ENCODE measurements at places on chromosomes 12 and 14.

- no peak for DNase-seq
Observed at GRCh38 chr14:105479431-105480158, 5.0 kb downstream of the CRIP2 start.

DNA sequence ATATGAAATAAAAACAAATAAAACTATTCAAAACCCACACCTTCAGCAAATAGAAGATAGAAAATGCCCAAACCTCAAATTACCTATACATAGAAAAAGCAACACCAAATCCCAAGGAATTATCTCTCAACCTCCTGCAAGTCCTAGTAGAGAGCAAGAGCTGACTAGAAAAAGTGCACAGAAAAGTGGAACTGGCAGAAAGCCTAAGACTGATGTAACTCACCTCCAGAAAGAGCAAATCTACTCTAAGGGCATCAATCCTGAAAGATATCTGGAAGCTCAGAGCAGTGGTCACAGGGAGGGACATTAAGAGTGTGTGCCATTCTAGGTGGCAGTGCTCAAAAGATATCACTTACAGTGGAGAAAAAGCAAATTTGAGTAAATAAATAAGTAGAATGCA lies 62.1 kb upstream of the PLEKHG7 start:
- no peak for DNase-seq

GRCh38 chr12:69851976-69852375 lies 26.9 kb downstream of the MYRFL start:
- no peak for DNase-seq

DNA sequence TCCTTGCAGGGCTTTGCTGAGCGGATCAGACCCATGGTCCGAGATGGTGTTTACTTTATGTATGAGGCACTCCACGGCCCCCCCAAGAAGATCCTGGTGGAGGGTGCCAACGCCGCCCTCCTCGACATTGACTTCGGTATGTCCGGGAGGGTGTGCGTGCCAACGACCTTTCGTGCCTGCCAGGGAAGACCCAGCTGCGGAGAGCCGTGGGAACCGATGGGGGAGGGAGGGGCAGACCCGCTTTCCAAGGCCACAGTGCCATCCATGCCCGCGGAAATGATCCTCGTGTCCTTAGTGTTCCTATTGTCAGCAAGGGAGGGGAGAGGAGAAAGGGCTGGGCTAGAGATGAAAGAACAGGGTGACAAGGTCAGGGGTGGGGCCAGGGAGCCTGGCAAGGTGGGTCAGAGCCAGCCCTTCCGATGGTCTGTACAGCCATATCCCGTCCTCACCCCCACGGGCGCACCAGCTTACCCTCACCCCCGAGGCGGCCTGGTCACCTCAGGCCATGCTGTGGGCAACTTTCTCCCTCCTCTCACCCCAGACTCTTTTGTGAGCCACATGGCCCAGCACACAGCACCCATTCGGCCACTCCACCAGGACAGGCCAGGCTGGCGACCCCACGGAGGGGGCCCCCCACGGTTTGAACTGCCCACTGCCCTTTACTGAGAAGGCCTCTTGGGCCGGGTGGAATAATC lies 11.7 kb upstream of the SIVA1 start:
- DNase-seq = no peak

DNA sequence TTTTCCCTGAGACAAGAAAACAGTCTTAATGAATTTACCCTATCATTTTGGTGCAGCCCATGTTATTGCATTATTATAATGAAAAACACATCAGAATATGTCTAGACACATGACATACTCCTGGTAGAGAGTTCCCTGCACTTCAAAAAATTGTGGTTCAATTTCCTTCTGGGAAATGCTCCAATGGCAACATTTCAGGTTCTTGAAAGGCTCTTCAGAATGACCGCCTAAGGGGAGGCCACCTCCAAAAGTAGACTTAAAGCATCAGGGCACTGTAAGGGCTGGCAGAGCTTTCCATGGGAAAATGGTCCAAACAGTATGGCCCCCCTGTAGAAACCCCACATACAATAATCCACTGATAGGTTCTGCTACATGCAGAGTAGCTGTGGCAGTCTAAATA lies 110.7 kb downstream of the SLC25A21 start:
- no peak for DNase-seq

DNA sequence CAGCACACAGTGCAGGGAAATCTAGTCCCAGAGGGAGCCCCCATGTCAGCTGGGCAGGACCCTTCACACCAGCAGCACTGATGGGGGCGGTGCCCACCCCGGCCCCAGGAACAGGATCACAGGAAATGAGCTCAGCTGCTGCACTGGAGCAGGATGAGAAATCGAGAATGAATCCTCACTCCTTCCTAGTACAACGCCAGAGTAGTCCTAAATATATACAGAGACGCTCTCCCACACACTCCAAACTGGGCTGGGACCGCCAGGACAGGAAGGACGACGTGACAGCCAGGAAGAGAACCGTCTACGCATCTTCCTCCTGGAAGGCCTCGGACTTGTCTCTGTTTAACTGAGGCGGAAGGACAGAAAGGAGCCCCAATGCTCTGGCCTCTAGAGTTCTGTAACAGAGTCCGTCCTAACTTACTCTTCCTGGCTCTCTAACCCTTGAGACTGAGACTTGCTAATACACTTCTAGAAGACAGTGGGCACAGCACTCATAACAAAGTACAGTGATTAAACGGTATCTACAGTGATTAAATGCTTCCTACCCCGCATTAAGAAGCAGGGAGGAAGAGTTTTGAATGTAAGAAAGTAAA lies 33.4 kb downstream of the CDC42BPB start:
- no peak for DNase-seq

DNA sequence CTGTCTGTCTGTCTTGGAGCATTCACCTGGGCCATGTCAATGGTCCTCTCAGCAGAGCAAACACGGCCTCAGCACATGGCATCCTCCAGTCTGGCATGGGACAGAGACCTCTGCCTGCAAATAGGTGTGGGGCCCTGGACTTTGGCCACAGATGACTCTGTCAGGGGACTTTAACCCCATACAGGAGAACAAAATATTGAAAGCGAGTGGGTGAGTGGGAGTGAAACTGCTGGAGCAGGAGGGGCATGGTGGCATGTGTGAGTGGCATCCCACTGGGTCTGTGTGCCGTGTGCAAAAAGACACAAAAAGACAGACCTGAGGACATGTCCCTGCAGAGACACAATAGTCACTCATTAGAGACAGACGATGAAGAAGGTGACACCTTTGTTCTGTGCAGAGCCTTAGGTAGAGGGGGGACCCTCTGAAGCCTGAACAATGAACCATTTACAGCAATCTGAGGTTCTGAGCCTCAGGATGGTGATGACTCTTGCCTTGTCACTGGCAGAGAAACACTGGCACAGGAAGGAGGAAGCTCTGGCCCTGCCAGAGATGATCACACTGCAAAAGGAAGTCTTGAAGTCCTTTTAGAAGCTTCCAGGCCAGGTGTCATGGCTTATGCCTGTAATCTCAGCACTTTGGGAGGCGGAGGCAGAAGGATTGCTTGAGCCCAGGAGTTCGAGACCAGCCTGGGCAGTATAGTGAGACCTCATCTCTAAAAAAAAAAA lies 7.5 kb downstream of the LAG3 start:
- no peak for DNase-seq

GRCh38 chr12:84201976-84202375 lies 710.6 kb downstream of the SLC6A15 start:
- DNase-seq = no peak

DNA sequence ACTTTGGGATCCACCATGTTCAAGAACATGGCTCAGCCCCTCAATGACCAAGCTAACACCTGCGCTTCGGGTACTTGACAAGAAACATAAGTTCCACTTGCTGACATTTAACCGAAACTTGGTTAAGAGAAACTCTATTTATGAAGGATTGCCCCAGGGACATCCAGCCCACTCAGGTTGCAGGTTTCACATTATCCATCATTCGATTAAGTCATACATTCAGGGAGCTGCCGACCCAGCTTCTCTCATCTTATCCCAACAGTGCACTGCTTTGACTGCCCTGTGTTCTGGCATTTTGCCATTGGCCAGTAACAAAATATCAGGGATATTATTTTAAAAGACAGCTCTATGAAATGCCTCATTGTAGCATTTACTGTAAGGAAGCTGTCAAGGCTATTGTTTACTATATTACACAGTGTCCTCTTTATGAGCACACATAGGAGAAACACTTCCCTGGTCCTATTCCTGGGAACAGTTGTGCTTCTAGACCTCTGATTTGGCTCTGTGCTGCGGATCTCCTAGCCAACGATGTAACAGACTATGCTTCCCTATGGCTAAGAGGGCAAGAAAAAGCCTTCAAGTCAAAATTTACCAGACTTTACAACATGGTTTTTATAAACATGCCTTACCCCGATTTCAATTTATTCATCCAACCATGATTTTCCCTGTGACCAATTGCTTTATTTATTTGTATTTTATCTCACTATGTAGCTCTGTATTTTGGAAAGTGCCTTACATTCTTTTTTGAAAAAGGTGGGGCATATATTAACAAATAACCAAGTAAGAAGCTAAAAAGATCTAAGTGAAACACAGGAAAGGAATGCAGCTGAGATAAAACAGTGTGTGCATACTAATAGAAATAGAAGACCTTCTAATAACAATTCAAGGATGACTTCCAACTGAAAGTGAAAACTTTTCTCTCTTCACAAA lies 109.3 kb downstream of the ITPR2 start:
- DNase-seq = no peak

- DNase-seq = no peak
Observed at GRCh38 chr12:56119361-56119796, 1.3 kb downstream of the ZC3H10 start.

DNA sequence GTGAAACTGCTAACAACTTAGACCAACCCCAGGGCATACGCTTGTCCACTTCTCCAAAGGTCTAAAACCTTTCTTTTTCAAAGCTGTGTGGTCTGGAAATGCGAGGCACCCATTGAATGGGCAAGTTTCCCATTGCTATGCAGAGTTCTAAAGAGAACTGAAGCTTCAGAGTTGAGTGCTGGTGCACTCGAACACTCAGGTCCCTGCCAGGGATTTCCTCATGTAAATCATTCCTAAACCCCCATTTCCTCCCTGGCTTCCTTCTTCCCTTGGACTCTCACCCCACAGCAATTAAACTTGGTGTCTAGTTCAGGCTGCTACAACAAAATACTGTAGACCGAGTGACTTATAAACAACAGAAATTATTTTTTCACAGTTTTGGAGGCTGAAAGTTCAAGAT lies 2.2 kb upstream of the PXN start:
- DNase-seq = no peak

DNA sequence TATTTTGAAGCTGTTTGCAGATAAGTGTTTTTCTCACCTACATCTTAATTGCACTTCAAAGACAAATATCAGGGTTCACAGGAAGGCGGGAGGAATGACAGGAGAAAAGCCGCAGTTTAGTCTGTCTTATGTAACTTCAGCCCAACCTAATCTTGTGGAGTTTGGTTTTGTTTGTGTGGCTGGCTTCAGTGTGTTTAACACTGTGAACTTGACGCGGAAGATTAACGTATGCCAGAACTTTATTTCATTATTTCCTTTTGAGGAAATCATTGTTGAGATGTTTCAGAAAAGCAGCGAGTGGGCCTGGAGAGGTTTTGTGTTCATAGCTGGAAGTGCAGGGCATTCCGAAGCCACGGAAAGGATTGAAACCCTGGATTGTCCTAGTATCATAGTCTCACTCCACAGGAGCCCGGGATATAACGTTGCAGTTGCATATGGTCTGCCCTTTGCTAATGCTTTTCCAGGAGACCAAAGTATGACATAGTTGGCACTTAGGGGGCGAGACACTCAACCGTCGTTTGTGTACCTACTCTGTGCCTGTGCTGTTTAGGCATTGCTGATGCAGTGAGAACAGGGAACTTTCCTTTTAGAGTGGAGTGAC lies 2.0 kb downstream of the PELI2 start:
- DNase-seq = no peak

DNA sequence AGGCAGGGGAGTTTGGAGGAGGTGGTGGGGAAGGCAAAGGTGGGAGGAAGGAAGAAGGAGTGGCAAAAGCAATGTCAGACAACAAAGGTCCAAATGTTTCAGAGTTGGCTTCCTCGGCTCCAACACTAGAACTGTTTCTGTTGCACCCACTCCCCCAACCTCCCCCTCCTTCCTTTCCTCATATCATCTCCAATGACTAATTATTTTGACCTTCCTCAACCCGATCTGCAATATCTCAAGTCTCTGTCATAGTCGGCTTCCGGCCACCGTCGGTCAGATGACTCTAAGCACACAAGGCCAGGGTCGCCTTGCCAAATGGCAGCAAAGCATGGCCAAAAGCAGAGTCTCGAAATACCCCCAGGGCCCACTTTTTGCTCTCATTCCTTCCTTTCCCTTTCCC lies 637.0 kb upstream of the TBX3 start:
- DNase-seq = no peak

GRCh38 chr12:6263931-6264330 lies 46.6 kb upstream of the PLEKHG6 start:
- DNase-seq = no peak

DNA sequence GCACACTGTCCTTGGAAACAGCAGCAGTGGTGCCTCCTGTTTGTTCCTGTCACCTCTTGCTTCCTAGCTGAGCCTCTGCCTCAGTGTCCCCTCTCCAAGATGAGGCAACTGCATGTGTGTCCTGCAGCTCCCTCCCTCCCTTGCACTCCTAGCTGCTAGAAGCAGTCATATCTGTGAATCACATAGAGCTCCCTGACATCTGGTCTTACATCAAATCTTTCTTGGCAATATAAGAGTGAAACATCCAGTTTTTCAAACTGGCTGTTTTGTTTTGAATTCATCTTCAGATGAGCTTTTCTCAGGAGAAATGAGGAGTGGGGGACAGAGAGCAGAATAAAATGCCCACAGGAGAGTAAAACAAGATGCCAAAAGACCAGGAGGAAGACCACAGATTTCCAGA lies 103.7 kb downstream of the VCPKMT start:
- DNase-seq = no peak

DNA sequence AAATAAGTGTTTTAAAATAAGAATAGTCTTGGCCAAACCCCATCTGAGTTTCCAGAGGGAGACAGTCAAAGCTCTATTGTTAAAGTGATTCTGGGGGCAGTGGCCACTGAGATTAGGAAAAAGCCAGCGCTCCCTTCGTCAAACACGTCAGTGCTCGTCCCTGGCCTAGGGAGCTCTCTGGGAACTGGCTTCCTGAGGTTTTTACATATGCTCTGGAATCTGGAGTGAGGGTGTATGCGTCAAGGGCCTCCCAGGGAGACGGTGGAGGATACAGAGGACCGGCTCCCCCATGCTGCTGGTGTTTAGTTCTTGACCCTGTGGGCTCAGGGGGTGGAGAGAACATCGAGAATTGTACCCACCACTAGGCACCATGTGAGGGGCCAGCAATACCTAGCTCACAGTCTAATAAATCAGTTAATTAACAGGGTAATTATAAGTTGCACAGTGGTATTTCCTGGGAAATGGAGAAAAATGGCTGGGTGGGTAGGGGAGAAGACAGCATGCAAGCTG lies 87.0 kb downstream of the SLC25A47 start:
- no peak for DNase-seq

GRCh38 chr12:54012631-54013409 lies 4.0 kb downstream of the HOXC8 start:
- DNase-seq = no peak
